ENCODE measurements at places on chromosomes 7 and 10.
A peak's percentile ranks its signal among the peaks of the same experiment; 100 is the strongest.

GRCh38 chr7:34130558-34131295 is 225.4 kb downstream of the BMPER start:
- DNase-seq = no peak

DNA sequence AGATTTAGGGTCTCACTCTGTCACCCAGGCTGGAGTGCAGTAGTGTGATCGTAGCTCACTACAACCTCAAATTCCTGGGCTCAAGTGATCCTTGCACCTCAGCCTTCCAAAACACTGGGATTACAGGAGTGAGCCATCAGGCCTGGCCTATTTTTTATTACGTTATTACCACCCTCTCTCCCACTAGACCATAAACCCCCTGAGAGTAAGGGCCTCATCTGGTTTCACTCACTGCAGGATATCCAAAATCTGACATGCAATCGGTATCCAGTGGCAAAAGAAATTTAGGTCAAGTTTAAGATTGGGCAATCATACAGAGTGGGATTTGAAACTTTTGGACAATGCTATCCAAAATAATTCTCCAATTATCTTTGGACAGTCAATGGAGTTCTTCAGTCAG is 117.0 kb upstream of the NEBL start:
- DNase-seq = no peak

DNA sequence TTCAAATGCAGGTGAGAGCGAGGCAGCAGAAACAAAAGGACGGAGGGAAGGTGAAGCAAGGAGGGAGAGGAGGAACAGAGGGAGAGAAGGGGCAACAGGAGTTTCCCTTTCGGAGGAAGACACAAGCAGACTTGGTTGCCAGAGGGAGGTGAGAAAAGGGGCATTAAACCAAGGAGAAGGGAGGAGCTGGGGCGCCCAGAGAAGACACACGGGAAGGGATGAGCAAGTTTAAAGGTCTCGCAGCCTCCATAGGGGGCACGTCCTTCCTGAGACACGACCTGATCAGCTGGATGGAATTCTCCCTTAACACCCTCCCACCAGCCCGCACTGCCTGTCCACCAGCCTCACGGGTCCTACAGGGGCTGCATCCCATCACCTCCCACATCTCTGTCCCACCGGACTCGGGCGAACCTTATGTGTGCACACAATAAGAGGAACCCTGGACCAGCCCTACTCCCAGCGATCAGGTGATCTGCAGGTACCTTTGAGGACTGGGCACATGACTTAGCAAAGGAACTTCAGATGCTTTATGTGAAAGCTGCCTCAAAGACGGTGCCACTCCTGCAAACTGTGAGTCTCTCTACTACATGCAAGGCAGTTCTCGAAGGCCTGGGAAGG is 251.2 kb downstream of the TNS3 start:
- no peak for DNase-seq

GRCh38 chr7:75738604-75738974 is at the start of gene HIP1:
HIP1 (minus strand) TSS chr7:75738941; CDS start chr7:75738920, 21 bp downstream.
- no peak for DNase-seq

DNA sequence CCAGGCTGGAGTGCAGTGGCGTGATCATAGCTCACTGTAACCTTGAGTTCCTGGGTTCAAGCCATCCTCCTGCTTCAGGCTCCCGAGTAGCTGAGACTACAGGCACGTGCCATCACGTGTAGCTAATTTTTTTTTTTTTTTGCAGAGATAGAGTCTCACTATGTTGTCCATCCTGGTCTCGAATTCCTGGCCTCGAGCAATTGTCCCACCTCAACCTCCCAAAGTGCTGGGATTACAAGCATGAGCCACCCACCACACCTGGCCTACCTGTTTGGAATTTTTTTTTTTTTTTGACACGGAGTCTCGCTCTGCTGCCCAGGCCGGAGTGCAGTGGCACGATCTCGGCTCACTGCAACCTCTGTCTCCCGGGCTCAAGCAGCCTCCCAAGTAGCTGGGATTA is 117.1 kb upstream of the PARD3 start:
- no peak for DNase-seq

DNA sequence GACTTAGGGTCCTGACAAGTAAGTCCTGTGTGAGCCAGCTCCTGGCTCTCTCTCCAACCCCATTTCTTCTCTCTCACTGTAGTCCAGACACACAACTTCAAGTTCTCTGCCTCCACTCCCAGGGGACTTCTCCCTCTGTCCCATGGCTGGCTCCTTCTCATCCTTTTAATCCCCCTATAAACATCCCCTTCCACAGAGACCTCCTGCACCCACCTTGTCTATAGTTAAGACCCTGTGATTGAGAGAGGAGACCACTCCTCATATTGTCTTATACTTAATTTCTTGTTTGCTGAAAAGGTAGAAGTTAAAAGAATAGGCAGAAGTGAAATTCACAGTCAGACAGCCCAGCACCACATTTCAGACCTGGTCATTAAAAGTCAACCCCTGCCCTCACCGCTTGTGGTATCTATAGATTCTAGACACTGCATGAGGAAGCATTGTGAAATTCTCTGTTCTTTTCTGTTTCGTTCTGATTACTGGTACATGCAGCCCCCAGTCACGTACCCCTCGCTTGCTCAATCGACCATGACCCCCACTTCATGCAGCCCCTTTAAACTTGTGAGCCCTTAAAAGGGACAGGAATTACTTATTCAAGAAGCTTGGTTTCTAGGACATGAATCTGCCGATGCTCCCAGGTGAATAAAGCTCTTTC is 125.6 kb upstream of the FRMD4A start:
- DNase-seq = no peak

DNA sequence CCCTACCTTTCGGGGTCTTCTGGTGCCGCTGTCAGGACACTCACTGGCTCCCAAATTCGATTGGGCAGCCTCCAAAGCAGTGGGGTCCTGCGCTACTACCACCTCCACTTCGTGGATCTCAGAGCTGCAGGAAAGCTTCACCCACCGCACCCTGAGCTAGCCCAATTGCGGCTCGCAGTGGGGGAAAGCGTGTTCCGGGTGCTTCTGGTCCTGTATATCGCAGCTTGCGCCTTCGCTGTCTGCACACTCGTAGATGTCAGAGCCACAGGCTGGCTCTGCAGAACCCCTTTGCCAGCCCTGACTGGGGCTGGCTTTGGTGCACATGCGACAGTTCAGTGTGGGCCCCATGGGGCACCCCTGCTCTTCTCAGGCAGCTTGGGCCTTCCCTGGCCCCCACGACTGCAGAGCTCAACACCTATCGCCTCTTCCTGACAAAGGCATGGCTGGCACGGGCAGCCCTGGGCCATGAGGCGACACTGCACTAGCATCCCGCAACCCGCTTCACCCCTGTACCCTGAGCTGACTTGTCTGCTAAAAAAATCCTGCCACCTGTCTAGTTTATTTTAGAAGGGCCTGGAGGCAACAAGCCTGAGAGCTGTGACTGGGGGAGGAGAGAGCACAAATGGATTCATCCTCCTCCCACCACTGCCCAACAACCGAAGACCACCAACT is 78.7 kb upstream of the ABI1 start:
- no peak for DNase-seq

- no peak for DNase-seq
These were observed 63.7 kb upstream of the CREB5 start for GRCh38 chr7:28348636-28349035.

- DNase-seq = no peak
These were observed 147.5 kb downstream of the DOCK4 start for GRCh38 chr7:112058686-112059085.

DNA sequence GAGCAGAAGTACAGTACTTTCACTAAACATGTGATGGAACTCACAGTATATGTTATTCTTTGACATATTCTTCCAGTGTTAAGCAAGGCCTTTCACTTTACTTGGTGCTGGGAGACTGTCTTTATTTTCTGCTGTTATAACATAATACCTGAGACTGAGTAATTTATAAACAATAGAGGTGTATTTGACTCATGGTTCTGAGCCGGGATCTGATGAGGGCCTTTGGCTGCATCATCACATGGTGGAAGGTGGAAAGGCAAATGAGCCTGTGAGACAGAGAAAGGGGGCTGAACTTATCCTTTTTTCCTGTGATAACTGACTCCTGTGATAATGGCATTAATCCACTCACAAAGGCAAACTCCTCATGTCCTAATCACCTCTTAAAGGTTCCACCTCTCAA is 1.4 kb downstream of the SUPV3L1 start:
- DNase-seq = no peak

- no peak for DNase-seq
These were observed 184.2 kb downstream of the STK31 start for GRCh38 chr7:23893942-23894891.

GRCh38 chr10:15088428-15089261 is at the start of gene ACBD7:
ACBD7 (minus strand) TSS chr10:15088776; CDS start chr10:15088728, 48 bp downstream.
- DNase-seq = peak; percentile 82

DNA sequence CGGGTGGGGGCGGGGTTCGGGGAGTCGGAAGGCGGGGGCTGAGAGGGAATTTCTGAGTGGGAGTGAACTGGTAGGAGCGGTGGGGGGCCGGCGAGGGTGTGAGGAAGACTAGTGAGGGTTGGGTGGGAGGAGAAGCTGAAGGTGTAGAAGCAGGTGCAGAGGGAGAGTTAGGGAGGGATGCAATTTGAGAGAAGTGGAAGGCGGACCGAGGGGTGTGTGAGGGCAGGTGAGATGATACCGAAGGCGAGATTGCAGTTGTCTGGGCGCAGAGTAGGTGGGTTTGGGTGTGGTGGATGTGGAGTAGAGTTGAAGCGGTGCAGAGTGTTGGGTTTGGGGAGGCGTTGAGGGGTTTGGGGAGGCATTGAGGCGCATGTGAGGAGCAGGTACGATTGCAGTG is 643 bp downstream of the KAT6B start:
- DNase-seq = no peak

- DNase-seq = no peak
These were observed 1.7 kb upstream of the LDB1 start for GRCh38 chr10:102121739-102122372.

DNA sequence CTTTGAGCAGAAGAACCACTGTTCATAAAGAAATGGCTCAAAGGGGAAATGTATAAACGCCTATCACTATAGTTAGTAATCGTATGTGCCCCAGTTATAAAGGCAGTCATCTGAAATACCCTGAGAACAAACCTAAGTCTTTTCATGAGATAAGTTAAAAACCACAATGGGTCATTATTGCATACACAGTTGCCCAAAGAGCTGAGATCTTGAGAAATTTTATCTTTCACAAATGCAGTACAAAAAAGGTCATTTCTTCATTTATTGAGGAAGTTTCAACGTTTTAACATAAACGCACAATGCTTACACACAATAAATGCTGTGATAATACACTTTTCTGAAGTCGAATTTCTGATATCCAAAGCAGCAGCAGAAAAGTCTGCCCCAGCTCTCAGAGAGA is 114.4 kb downstream of the MICU1 start:
- DNase-seq = no peak

GRCh38 chr10:58109731-58110130 is 158.0 kb downstream of the IPMK start:
- no peak for DNase-seq

GRCh38 chr10:78410046-78410965 is 376.6 kb downstream of the RPS24 start:
- DNase-seq = no peak

DNA sequence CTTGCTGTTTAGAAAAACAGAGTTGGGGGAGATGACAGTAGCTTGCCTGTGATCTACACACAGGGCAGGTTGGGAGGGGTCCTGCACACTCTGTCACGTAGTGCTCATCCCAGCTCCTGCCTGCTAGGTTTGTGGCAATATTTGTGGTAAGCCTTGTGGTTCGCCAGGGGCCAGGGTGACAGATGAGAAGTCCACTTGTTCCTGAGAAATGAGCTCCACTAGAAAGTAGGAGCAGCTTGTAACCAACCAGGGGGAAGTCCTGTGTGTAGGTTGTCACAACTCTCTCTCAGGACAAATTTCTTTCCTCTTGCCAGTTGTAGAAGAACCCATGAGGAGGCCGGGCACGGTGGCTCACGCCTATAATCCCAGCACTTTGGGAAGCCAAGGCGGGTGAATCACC is 147.0 kb downstream of the TCF7L2 start:
- DNase-seq = no peak

DNA sequence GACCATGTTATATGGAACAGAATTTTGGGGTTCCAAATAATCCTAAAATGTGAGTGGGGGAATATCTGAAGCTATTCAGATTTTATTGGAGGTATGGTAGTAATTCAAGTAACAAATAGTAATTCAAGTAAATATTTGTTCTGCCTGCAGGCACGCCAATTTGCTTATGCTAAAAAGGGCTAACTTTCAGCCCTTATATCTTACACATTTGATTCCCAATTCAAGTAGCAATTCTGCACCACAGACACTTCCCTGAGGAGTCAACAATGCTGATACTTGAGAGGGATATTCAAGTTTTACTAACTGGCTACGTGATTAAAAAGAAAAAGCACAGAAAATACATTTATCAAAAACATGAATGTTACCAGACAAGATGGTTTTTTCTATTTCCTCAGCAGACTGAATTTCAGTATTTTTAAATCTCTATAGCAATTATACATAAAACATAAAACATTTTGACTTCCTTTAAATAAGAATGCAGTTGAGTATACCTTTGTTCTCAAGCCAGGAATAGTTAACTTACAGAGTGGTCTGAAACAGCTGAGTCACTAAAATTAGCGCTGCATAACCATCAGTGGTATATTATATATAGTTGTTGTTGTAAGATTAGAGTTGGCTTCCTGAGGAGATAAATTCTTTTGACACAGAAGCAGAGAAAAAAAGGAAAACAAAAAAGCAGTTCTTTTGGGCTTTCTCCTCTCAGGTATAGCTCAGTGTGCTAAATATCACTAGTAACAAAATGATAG is 33.9 kb downstream of the MTPN start:
- no peak for DNase-seq

- no peak for DNase-seq
These were observed 14.7 kb downstream of the KCNMA1 start for GRCh38 chr10:77622889-77623291.

GRCh38 chr10:100504096-100504495 is 15.6 kb downstream of the SEC31B start:
- no peak for DNase-seq

DNA sequence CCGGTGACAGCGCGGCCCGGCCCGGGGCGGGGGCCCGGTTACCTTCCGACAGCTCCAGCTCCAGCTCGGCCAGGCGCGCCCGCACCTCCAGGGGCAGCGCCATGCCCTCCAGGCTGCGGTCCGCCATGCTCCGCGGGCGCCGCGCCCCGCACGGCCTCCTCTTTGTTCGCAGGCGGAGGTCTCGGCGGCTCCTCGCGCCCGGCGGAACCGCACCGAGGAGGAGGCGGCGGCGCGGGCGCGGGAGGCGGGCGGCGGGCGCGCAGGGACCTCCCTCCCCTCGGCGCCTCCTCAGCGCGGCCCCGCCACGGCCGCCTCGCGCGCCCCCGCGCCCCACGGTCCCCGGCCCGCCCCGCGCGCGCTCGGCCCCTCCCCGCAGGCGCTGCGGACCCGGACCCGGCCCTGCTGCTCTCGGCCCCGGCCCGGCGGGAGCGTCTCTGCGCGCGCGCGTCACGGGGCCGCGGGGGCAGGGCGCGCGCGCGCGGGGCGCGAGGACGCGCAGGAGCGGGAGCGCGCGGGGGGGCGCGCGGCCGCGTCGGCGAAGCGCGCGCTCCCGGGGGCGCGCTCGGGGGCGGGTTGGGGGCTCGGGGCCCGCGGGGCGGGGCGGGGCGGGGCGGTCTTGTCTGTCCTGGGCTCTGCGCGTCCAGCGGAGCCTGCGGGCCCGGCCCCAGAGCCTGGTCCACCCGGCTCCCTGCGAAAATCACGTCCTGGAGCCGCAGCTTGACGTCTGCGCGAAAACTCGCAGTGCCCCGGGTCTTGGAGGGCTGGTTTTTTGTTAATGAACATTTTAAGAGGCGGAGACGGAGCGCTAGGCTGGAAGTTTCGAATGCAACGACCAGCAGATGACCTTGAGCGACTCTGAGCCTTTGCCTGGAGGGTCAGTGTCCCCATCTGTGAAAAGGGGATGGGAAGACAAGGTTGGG is at the start of gene DIP2C:
Gene DIP2C (minus strand): TSS at position 217 of the 920 bp plus-strand sequence. CDS start 90 bp downstream, at position 127.
- no peak for DNase-seq

- DNase-seq = no peak
These were observed 12.6 kb downstream of the VIM start for GRCh38 chr10:17240616-17241015.
